Ovary (tissue), 10 donors: ENCODE measurements at places on chromosomes 13 and 19. TPM values are rescaled to one million over a fixed set of nuclear protein-coding genes. Genes with fewer than 3 reads are reported as not detected.

Gene TRAPPC2B
- total RNA-seq: 9.1 TPM

Gene FUT3
- total RNA-seq: 0.37 TPM

GRCh38 chr13:22211876-22212275, 541.0 kb downstream of the FGF9 start:
- DNase-seq: no peak

Gene PPM1N
- 1.7 TPM for total RNA-seq

DNA sequence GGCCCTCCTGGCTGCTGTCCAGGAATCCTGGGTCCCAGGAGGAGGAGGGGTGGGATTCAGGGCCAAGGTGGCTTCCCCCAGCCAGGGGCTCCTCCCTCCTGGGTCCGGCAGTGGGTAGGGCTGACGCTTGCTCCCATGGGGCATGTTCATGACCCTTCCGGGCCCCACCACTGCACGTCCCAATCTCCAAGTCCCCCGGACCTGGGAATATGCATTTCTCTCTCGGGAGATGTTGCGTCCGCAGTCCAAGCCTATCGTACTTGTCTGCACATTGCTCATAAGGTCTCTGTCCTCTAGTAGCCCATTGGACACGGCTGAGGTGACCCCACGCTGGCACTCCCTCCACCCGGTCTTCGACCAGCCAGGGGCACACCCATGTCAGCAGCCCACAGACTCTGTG, 192.3 kb downstream of the TEX29 start:
- no peak for DNase-seq

GRCh38 chr19:10552510-10553053, 8.9 kb downstream of the ATG4D start:
- DNase-seq: no peak

DNA sequence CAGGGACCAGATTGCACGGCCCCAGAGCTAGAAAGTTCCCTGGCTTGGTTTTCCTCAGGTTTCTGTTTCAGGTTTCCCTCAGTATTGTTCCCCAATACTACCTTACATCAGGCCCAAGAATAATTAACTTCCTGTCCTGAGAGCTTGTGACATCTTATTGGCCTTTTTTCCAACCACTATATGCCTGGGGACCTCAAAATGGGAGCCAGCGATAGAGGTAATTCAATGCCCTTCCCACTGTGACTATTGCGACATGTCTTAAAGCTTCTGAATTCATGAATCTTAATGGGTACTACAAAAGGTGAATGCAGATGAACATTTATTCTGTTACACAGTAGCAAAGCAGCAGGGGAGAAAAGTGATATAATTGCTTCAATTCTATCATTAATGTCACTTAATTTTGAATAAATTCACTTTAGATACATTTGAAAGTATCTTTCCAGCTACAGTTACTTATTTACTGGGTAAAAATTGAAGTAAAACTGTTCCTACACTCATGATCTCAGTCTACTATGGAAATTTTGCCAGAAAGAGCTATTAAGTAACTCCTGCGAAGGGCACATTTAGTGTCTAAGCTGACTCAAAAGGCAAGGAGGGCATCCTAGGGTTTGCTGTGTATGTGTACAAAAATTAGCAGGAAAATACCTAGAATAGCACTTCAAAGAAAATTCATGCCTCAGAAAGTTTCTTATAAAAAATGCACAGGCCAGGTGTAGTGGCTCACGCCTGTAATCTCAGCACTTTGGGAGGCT, 4.1 kb downstream of the CRYL1 start:
- no peak for DNase-seq

GRCh38 chr19:17883627-17884410, 12.1 kb downstream of the SLC5A5 start:
- no peak for DNase-seq

- no peak for DNase-seq
These were observed 33.0 kb downstream of the CYP4F2 start for GRCh38 chr19:15864824-15865223.

- no peak for DNase-seq
These were observed 30.7 kb downstream of the CEACAM1 start for GRCh38 chr19:42497492-42498168.

DNA sequence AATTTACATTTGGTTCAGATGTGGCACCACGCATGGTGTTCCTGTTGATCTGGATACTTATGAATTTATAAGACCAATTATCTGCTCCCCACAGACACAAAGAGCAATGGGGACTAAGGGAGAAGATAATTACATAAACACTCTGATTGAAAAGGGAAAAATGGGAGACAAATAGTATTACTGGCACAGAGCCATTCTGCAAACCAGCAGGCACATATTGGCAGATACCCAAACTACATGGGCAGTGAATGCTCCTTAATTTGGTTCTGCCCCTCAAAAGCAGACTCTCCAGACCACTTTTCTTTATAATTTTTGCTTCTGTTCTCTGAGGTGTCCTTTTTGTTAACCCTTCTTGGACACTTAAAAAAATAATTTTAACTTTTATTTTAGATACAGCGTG, 1674.2 kb downstream of the PCDH9 start:
- no peak for DNase-seq

- peak; percentile 92 for DNase-seq
These were observed 13.6 kb downstream of the LTBP4 start for GRCh38 chr19:40614622-40615411.

- no peak for DNase-seq
These were observed 10.8 kb downstream of the BICRA start for GRCh38 chr19:47619763-47620162.

Gene ZNF112
- total RNA-seq: 9.8 TPM

DNA sequence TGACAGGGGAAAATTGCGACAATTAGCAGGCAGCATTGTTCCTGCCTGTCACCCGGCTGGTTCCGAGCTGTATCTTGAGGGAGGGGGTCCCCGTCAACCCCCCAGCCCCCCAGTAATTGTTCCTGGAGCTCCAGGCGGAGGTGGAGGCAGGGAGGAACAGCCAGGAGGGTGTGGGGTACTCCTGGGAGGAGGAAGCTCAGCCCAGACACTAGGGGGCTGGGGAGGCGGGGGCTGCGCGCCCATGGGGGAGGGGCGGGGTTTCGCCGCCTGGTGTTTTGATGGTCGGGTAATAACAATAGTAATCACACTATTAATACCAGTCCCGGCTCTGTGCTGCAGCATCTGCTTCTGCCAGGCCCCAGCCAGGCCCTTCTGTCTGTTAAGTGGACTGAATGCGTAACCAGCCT, 8.6 kb downstream of the NPAS1 start:
- no peak for DNase-seq

GRCh38 chr19:27986299-27986698, 1226.7 kb downstream of the UQCRFS1 start:
- no peak for DNase-seq

GRCh38 chr19:45972081-45972946, 1.4 kb downstream of the NOVA2 start:
- no peak for DNase-seq

Gene HIPK4
- not detected for total RNA-seq

Gene ZNF443
- total RNA-seq: 4.9 TPM

DNA sequence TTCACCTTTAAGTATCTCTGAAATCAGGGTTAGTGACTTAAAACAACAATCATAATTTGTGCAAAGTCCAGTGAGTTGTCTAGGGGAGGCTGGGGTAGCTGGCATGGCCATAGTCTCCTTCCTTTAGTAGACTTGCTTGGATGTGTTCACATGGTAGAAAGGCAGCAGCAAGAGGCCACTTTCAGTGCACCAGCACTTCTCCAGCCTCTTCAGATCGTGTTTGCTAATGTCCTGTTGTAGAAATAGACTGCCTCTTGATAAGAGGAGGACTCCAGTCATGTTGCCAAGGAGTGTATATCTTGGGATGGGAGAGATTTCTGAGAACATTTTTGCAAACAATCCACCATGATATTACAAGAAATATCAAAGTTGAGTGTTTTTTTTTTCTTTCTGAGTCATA, 22.9 kb downstream of the WDFY2 start:
- no peak for DNase-seq

DNA sequence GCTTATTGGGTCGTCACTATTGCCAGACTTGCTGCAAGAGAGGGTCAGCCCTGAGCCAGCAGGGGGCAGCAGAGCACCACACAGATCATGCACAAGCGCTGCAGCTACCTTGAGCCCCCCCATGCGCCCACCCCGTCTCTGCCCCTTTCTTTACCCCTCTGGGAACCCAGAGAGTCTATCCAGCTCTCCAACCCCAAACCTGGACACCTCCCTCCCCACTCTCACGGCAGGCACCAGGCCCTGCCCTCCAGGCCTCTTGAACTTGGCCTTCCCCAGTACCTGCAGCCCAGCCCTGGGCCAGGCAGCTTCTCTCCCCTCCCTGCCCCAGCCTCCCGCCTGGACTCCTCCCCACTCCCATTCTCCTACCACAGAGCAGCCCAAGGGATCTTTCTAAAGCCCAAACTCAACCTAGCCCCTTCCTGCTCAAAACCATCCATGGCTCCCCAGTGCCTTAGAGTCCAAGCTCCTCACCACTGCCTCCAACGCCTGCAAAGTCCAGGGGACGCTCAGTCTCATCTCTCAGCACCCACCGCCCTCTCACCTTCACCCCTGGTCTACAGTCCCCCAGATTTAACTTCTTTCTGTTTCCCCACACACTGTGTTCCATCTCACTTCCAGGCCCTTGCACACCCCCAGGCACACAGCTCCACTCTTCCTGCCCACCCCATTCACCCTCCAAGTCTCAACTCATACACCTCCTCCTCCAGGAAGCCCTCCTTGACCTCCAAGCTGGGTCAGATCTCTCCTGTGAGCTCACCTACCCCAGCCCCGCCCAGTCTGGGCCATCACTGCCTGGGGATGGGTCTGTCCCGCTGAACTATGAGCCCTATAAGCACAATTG, 9.4 kb upstream of the CEACAM16 start:
- DNase-seq: peak; percentile 85

Gene ZNF208
- total RNA-seq: 34.6 TPM

Gene ZNF560
- total RNA-seq: not detected

- no peak for DNase-seq
These were observed 6.2 kb downstream of the ATP4B start for GRCh38 chr13:113651511-113652403.

- no peak for DNase-seq
These were observed 114.3 kb upstream of the SERP2 start for GRCh38 chr13:44259045-44260027.

Gene CGB3
- not detected for total RNA-seq

Gene PRR12
- total RNA-seq: 37.5 TPM

Gene FPR2
- total RNA-seq: 0.95 TPM

DNA sequence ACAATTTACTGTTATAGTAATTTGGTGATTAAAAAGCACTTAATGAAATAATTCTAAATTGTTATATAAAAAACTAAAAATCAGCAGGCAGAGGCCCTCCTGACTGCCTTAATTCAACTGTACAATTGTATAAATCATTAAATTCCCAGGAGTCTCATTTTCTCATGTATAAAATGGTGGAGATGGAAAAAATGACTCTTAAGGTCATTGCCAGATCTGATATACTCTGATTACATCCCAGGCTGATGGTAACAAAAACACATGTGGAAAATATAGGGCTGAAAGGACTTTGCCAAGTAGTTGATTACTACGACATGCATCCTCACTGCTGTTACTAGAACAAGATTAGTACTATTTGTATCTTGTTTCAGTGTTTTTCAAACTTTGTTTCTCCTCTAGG, 1020.0 kb upstream of the SLC10A2 start:
- no peak for DNase-seq

GRCh38 chr13:74922963-74923362, 559.0 kb downstream of the TBC1D4 start:
- no peak for DNase-seq

- DNase-seq: no peak
These were observed 104.3 kb downstream of the KCNRG start for GRCh38 chr13:50119591-50119990.

DNA sequence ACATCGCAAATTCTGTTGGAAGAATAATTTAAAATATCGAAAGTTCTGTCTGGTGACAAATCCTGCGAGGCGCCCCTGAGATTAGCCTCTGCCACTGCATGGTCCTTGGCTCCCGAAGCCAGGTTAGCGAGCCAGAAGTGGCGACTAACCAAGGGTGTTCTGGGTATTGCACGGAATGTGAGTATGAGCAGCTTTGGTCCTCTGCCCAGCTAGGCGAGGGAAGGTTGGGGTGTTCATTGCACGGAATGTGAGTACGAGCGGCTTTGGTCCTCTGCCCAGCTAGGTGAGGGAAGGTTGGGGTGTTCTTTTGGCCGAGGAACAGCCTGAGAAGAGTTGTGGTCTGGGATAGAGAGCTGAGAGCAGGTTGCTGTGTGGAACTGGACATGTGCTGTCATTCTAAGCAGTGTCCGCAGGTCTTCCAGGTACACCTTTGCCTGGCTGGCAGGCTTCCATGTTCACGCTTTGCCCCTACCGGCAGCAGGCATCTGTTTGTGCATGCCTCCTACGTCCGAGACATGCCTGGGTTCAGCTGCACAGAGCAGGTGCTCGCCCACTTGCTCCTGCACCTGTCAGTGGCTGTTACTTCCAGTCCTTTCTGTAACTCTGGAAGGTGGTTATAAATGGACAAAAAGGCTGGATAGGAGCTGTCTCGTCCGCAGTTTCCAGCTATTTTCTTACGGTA, 18.3 kb upstream of the TEX29 start:
- no peak for DNase-seq

DNA sequence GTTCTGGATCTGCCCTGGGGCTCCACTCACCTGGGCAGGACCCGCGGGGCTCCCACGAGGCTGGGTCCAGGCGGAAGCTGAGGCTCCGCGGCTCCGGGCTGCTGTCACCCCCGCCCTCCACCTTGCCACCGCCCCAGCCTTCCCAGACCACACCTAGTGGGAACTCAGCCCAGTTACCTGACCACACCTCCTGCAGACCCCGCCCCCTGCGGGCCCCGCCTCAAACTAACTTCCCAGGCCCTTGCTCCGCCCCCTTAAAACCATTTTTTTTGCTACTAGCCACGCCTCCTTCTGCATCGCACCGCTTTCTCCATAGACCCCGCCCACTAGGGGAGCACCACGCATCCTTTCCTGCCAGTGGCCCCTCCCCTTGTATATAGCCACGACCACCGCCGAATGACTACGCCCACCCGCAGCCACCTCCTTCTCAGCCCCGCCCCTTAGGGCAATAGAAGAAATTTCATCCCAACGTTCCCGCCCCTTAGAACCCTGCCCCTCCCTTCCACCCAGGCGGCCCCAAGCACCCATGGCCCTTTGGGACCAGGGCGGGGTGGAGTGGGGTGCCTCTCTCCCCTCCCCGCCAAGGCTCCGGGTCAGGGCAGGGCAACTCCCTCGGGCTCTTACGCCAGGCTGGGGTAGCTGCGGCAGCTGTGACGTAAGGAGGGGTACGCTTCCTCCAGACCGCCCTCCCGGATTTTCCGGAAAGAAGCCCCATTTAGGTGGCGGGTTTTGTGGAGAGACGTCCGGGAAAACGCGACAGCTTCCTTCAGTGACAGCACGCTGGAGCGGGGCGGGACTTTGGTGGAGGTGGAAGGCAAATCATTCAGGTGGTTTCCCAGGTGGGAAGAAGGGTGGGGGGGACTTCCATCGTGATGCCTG, at the start of gene SH2D3A:
TSS of gene SH2D3A (minus strand) at position 79 of the 879 bp plus-strand sequence. CDS start 3,687 bp downstream, outside the sequence.
- DNase-seq: no peak

Gene PODNL1
- total RNA-seq: 2.9 TPM
